Kidney capillary endothelial cell (primary cell): ENCODE measurements at places on chromosomes 3 and 15.

- no peak for DNase-seq
These were observed 12.5 kb downstream of the SLC6A6 start for GRCh38 chr3:14414846-14415464.

DNA sequence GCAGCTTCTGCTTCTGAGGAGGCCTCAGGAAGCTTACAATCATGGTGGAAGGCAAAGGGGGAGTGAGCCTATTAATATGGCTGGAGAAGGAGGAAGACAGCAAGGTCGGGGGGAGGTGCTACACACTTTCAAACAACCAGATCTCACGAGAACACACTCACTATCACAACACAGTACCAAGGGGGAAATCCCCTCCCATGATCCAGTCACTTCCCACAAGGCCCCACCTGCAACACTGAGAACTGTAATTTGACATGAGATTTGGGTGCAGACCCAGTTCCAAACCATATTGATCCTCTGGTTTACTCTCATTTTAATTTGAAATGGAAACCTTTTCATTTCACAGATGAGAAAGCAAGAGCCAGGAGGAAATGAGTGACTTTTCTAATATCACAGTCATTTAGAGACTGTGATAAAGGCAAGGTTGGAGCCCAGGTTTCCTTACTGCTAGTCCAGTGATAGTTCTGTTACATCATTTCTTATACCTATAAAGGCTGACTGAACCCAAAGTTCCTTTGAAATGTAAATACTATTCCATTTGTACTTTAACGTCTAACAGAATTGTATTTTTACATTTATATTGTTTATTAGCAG lies 105.8 kb upstream of the GAP43 start:
- no peak for DNase-seq

- no peak for DNase-seq
These were observed 33.1 kb upstream of the SEMA3F start for GRCh38 chr3:50122071-50122470.

GRCh38 chr3:62708638-62709373 lies 166.4 kb downstream of the CADPS start:
- DNase-seq: no peak

- no peak for DNase-seq
These were observed 1.1 kb downstream of the FAN1 start for GRCh38 chr15:30904812-30905211.

GRCh38 chr3:158220575-158220974 lies 110.7 kb downstream of the RSRC1 start:
- no peak for DNase-seq

- peak; percentile 46 for DNase-seq
These were observed 18.3 kb downstream of the FBXO22 start for GRCh38 chr15:75921732-75922703.

DNA sequence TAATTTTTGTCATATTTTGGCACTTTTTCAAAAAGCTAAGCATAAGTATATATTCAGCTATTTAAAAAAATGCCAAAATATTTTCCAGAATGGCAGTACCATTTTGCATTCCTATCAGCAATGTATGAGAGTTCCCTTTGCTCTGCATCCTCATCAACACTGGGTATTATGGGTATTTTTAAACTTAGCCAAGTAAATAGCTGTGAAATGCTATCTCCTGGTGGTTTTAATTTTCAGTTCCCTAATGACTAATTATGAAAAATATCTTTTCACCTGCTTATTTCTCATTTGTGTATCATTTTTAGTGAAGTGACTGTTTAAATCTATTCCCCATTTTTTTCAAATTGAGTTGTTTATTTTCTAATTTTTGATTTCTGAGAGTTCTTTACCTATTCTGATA lies 199.7 kb upstream of the NECTIN3 start:
- DNase-seq: no peak

DNA sequence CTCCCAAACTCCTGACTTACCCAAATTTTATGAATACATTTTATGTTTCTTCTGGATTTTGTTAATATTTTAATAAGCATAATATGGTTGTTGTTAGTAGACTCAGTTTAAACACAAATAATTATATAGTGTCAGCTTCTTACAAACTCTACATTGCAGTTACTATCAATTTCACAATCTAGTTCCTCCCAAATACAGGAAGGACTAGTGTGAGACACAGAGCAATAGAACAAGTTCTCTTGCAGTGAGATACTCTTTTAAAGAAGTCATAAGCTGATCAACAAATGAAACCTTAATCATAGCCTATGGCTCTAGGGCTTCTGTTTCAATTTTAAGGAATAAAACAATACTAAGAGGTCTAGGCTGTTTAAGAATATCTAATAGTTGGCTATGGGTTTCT lies 86.1 kb downstream of the SAMMSON start:
- no peak for DNase-seq

GRCh38 chr3:56783644-56784447 lies 17.9 kb downstream of the ARHGEF3 start:
- no peak for DNase-seq

GRCh38 chr3:155015776-155016436 lies 64.2 kb upstream of the MME start:
- no peak for DNase-seq

DNA sequence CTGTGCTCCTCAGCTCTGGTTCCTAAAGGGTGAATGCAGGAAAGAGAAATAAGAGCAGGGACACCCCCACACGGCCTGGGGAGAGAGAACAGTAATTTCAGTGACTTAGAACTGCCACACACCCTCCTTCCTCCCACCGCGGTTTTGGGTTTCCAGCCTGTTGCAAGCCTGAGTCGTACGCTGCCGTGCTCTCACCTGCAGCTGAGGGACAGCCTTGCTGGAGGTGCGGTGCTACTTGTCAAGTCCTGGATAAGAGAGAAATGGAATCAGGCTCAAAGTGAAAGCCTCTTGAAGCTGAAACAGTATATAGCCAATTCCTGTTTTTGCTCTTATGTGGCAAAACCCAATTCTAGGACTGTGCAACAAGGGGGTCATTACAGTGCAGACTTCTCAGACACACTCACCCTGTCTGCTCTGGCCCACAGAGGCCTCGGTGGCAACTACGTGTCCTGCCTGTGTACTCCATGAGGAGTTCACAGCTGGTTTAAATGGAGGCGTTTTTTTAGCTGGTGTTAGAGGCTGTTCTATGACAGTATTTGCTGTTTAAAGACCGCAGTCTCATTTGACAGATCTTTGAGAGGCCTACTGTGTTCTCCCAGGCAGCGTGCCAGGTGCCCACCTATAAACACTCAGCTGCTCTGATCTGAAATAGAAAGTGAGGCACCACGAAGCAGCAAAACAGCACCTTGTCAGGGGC lies 42.9 kb downstream of the TBC1D2B start:
- no peak for DNase-seq

DNA sequence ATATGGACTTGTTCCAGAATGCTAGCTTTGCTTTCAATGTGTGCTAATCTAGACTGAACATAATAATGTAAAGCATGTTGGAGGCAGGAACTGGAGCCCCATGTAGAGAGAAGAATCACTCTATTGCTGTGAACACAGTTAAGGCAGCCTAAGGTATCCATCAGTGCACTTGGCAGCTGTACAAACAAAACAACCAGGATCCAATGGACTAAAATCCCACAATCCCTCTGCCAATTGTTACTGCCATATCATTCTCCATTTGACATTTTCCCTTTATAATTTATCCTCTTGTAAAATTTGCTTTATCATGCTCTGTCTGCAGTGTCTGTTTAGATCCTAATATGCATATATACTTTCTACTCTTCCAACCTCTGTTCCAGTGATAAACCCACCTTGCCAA lies 756.8 kb upstream of the LMCD1 start:
- DNase-seq: no peak

DNA sequence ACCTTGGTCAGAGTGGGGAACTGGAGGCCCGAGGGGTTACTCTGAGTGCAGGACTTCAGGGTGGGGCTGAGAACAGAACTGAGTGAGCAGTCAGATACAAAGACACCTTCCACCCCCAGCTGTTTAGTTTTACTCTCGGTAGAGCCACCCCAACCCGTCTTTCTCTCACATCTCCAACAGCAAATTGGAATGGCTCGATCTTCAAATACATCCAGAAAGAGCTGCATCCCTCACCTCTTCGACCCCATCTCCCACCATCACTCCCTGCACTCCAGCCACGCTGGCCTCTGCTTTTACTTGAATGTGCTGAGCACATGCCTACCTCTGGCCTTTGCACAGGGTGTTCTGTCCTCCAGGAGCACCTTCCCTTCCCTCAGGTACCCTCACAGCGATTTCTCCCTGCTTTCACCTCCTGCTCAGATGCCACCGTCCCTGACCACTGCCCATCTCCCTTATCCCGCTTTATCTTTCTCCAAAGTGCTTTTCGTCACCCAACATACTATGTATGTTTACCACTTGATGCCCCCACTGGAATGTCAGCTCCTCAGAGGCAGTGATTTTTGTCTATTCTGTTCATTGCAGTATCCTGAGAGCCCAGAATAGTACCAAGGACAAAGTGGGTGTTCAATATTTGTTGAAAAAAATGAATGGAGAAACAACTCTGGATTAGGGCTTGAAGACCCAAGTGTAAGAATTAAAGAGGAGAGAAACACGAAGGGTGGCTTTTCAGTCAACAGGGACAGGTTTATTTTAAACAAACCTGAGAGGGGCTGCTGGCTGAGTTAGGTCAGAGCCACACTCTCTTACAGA lies 4.4 kb downstream of the CHCHD4 start:
- DNase-seq: no peak

- DNase-seq: no peak
These were observed 83.0 kb downstream of the PDCD6IP start for GRCh38 chr3:33881156-33882064.

DNA sequence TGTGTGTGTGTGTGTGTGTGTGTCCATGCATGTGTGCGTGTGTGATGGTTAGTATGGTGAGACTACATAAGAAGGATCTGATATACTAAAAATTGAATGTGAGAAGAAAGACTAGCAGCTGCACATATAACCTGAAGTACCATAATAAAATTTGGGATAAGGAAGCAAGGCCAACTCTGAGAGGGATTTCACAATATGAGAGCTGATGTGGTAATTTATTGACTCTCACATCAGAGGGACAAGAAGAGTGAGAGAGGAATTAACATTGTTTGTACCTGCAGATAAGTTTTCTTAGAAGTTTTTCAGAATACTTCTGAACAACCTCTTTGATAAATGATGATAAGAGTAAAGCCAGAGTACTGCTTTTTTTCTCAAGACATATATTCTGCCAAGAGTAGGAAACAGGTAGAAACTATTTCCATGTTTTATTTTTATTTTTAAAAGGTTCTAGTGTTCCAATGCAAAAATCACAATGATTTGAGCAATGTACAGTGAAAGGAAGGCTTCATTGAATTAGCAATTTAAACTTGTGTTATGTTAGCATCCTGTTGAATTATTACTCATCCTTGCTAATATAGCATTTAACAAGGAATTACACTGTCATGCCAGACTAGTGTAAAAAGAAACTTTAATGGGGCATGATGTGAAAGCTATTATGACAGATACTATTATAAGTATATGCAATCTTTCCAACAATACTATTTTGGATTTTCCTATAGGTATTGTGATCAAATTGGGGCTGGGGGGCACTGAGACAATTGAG lies 415.5 kb upstream of the ARPP21 start:
- DNase-seq: no peak

DNA sequence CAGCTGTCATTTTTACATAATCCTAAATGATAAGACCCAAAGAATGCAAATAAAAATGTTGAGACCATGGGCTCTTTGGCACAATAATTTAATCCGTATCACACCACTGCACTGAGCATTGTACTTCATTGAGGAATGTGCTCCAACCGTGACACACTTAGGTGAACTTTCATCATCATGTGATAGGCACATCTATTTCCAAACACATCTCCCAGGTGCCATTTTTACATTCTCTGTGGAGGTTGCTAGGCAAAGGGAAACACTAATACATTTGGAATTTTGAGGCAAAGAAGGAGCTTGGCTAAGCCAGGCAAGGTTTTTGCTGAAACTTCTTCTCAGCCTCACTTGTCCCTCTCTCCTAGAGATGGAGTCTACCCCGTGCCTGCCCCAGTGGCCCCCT lies 68.7 kb downstream of the LRTM1 start:
- DNase-seq: no peak

DNA sequence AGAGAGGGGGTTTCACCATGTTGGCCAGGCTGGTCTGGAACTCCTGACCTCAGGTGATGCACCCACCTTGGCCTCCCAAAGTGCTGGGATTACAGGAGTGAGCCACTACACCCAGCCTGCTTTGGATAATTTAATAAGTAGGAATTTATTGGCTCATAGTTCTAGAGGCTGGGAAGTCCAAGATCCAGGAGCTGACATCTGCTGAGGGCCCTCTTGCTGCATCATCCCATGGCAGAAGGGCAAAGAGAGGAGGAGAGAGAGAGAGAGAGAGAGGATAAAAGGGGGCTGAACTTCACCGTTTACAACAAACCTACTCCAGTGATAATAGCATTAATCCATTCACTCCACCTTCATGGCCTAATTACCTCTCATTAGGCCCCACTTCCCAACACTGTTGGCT lies 62.0 kb upstream of the HES1 start:
- DNase-seq: no peak

DNA sequence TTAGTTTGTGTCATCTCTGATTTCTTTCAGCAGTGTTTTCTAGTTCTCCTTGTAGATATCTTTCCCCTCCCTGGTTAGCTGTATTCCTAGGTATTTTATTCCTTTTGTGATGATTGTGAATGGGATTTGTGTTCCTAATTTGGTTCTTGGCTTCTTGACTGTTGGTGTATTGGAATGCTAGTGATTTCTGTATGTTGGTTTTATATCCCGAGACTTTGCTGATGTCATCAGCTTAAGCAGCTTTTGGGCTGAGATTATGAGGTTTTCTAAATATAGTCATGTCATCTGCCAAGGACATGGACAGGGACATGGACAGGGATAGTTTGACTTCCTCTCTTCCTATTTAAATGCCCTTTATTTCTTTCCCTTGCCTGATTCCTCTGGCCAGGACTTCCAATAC lies 35.8 kb downstream of the MYO9A start:
- no peak for DNase-seq

- no peak for DNase-seq
These were observed 2.7 kb downstream of the MAP6D1 start for GRCh38 chr3:183822631-183823030.

DNA sequence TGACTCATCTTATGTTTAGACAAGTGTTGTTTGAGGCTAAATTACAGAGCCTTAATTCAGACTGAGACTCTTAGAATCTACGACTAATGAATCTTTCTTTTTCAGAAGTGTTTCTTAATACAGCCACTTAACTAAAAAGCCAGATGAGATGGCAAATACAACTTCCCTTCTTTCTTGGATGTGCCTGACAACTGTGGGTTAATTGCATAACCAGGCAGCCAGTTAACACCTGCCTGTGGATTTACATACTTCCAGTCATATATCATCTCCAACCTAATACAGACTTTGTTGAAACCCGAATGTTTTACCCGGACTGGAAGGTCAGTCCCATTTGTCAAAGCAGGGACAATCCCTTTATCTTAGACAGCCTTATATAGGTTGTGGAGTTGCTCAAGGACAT lies 297.6 kb downstream of the VPS13C start:
- DNase-seq: no peak

- DNase-seq: no peak
These were observed 5.3 kb downstream of the CCDC80 start for GRCh38 chr3:112635674-112636073.

GRCh38 chr3:46212101-46212500 lies 4.0 kb upstream of the CCR1 start:
- no peak for DNase-seq
